SIG-M5 (cell line): ENCODE measurements at places on chromosomes 13 and 19.

GRCh38 chr13:105297839-105298238, 1237.6 kb downstream of the EFNB2 start:
- DNase-seq, result no peak

DNA sequence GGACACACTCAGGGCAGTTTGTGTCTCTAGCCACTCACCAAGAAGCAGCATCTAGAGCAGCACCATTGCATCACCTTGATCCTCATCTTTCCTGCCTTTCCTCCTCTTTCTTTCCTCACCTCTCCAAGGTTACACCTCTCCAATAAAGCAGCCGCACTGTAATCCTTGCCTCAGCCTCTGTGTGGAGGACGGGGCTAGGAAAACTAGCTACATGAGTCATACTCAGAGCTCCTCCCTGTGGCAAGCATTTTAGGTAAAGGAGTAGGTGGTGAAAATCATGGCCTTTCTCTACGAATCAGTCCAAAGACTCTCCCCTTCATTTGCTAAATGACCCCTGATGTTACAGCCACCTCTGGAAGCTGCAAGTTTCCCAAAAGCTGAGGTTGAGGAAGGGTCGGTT, 108.9 kb downstream of the DNAJC15 start:
- DNase-seq, result no peak

DNA sequence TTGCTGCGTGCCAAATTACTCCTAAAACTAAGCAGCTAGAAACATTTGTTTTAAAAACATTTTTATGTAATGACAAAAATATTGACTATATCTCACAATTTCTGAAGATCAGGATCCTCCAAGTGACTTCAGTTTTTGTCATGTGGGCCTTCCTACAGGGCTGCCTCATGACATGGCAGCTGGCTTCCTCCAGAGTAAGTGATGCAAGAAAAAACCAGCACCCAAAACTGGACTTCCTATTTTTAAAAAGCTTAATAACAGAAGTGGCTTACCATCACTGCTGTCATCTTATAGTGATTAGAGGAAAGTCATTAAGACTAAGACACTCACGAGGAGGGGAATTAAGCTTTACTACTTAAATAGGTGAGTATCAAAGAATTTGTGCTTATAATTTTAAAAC, 681.7 kb downstream of the PCDH17 start:
- DNase-seq, result peak; percentile 14

DNA sequence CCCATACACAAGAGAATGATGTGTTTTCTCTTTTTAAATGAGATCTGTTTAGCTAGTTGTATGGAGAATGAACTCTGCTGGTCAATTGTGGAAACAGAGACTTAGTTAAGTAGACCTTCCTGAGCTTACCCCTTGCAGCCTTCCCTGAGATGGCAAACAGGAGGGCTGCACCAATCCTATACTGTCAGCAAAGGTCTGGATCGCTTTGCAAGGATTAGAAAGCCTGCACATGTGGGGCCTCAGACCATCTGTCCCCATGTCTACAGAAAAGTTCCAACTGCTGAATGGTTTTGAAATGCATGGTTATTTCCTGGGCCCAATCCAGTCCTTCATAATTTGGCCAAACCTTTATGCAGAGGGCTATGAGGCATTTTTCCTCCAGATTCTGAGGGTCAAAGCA, 183.9 kb upstream of the SLC10A2 start:
- no peak for DNase-seq

- no peak for DNase-seq
These were observed 47.8 kb downstream of the PEPD start for GRCh38 chr19:33473653-33474305.

- no peak for DNase-seq
These were observed 1700.1 kb upstream of the SLC10A2 start for GRCh38 chr13:104766319-104766718.

- DNase-seq, result no peak
These were observed 83.9 kb downstream of the GNG7 start for GRCh38 chr19:2618611-2619010.

DNA sequence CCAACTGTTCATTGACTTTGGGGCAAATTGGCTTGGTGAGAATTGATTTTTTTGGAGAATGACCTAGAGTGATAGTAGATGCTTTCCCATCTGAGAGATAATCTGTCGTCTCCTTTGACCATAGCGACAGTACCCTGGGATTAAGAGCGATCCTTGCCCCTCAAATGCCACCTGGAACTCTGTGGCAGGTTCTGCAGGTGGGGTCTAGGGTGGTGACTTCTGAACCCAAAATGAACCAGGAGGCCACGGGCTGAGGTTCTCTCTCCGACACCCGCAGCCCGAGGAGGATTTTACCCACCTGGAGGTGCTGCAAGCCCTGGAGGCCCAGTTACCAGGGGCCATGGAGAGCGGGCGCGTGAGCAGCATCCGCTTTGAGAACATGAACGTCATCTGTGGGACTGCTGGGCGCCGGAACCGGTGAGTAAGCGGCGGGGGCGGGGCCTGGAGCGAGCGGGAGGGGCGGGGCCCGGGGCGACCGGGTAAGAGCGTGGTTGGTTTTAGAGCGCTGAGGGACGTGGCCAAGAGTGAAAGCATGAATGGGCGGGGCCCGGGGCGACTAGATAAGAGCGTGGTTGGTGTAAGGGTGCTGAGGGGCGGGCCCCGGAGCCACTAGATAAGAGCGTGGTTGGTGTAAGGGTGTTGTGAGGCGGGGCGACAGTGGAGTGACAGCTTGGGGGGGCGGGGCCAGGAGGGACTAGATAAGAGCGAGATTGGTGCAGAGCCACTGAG, 8.6 kb downstream of the C19orf81 start:
- DNase-seq, result peak; percentile 98

- no peak for DNase-seq
These were observed 33.9 kb upstream of the SLC7A10 start for GRCh38 chr19:33259539-33259938.

- DNase-seq, result no peak
These were observed 20.2 kb upstream of the PNMA8B start for GRCh38 chr19:46515879-46516350.

GRCh38 chr13:34409496-34410182, 532.4 kb upstream of the NBEA start:
- no peak for DNase-seq

GRCh38 chr19:35476149-35476548, 14.1 kb downstream of the KRTDAP start:
- DNase-seq, result no peak

- DNase-seq, result no peak
These were observed 691 bp upstream of the OLFM2 start for GRCh38 chr19:9937001-9937411.

DNA sequence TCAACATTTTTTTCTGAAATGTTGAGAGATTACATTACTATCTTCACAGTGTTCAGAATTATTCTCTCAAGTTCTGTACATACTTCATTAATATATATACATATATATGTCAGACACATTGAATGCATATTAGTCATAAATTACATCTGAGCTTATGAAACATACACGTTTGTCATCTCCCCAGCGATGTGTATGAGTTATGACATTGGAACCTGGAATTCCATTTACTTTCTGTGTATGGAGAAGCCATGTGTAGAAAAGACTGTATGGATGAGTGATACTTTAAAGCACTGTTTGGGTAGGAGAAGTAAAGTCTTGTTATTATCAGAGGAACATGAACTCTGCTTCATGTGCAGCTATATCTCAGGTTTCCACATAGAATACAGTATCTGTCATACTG, 167.2 kb downstream of the FGF14 start:
- DNase-seq, result no peak

GRCh38 chr19:12723641-12724426, at the start of gene TNPO2:
TNPO2 (minus strand) TSS chr19:12723932; CDS start chr19:12720977, 2,955 bp downstream.
- no peak for DNase-seq

DNA sequence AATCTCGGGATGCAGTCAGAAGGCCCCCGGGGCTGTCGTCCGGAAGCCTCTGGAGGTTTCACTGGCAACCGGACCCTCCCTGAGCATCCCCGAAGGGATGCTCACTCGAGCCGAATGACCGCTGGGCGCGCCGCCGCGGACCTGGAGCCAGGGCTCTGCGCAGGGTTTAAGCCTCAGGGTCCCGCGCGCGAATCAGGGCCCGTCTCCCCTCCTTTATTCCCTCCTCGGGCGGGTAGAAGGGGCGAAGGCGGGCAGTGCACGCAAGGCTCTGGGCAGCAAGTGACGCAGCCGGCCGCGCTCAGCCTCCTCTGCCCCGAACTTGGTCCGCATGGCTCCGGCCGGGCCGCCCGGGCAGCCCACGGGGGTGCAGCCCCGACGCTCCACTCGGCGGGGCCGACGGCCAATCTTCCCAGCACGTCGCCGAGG, 572 bp downstream of the SHISA2 start:
- DNase-seq, result no peak

GRCh38 chr13:46071590-46072249, 19.2 kb upstream of the ZC3H13 start:
- no peak for DNase-seq

GRCh38 chr13:65582160-65582559, 1648.0 kb downstream of the PCDH9 start:
- no peak for DNase-seq

DNA sequence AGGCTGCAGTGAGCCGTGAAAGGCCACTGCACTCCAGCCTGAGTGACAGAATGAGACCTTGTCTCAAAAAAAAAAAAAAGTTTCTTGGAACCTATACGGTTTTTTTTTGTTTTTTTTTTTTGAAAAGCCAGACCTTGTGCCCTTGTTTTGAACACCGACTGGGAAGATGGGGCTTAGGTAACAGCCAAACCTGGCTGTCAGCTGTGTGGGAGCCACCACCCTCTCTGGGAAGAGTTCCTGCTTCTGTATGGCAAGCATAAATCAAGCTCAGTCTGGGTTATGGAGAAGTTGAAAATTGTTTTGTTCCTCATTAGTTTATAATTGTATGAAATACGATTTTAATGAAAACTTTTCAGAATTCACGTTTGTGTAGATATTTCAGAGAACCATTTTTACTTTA, 39.5 kb downstream of the MPHOSPH8 start:
- DNase-seq, result no peak

GRCh38 chr19:38898788-38899446, 501 bp downstream of the SIRT2 start:
- DNase-seq, result no peak

GRCh38 chr19:1648920-1649541, 3.4 kb downstream of the TCF3 start:
- no peak for DNase-seq
